Foreskin melanocyte (primary cell): ENCODE measurements at places on chromosomes 12 and 14.

- DNase-seq, result no peak
Observed at GRCh38 chr14:96568621-96569020, 66.4 kb downstream of the PAPOLA start.

- DNase-seq, result no peak
Observed at GRCh38 chr12:121713257-121713777, 765 bp downstream of the TMEM120B start.

GRCh38 chr14:58808828-58809227 is 171.1 kb downstream of the DACT1 start:
- DNase-seq, result peak; percentile 64

DNA sequence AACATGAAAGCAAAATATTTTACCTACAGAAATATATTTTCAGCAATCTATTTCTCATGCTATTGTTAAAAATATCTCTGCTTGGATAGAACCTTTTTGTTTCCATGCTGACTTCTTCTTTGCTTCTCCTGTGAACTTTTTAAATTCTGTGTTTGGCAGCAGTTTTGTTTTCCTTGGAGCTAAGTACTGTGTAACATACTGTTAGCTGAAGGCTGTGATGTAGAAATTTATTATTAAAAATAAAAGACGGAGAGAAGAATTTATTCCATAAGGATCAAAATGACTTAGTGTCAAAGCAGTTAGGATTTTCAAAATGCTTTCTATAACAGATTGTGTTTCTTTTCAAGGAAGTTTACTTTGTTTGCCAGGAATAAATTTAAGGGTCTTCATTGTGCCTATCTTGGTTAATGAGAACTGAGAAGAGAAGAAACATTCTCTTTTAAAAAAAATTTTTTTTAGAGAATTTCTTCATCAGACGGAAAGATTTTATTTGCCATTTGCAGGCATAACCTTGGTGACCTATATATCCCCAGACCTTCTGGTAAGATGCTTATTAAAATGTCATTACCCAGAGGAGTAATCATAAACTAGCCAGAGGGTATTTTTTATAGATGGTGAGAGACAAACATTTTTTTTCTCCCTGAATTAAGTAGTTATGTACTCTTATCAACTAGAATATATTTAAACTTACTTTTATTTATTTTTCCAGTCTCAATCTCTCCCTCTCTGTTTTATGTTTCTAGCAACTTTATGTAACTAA is 147.1 kb upstream of the SLCO1C1 start:
- DNase-seq, result no peak

GRCh38 chr12:23947395-23947794 is 2.1 kb downstream of the SOX5 start:
- DNase-seq, result no peak

DNA sequence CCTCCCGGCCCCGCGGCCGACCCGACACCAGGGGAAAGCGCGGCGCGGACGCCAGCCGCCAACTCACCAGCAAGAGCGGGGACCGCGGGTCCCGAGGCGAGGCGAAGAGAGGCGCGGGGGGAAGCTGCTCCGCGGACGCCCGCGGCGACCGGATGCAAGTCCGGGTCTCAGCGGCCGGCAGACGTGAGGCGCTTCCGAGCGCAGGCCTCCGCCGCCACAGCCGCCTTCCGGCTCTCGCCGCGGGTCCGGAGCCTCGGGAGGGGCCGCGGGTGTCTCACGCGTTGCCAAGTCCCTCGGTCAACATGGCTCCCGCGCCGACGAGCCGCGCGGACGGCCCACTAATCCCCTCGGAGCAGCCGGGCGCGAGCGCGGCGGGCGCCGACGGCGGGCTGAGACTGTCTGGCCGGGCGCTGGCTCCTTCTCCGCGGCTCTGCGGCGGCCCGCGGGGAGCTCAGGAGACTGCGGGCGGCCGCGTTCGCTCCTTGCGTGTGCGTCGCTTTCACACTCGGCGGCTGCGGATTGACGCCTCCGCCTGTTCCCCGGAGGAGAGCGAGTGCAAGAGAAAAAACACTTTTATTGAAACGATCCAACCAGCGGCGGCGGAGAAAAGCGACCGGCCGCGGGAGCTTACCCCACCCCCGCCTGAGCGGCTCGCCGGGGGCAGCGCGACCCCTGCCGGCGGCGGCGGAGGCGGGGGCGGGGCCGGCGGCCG is at the start of gene CDK17:
TSS of gene CDK17 (minus strand) at position 521 of the 712 bp plus-strand sequence. CDS start 65,603 bp downstream, outside the sequence.
- DNase-seq, result peak; percentile 62

- no peak for DNase-seq
Observed at GRCh38 chr12:46920499-46920898, 94.7 kb upstream of the SLC38A4 start.

DNA sequence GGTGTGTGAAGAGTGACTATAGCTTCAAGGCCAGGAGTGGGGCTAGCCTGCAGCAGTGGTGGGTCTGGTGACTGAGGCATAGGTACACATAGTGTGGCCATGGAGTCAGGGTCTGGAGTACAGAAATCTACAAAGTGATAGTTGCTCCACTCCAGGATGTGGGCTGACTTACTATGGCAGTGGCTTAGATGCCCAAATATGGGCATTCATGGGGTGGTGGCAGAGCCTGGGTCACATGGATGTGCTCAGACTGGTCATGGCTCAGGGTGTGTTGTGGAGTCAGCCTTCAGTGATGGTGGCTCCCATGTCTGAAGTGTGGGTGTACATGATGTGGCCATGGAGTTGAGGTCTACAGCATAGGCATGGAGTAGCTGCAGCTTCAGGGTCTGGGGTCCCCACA is 27.3 kb downstream of the CLEC6A start:
- no peak for DNase-seq

GRCh38 chr14:98847521-98848468 is 424.2 kb downstream of the BCL11B start:
- DNase-seq, result no peak

- peak; percentile 54 for DNase-seq
Observed at GRCh38 chr14:68784978-68785533, 7.8 kb downstream of the ZFP36L1 start.

DNA sequence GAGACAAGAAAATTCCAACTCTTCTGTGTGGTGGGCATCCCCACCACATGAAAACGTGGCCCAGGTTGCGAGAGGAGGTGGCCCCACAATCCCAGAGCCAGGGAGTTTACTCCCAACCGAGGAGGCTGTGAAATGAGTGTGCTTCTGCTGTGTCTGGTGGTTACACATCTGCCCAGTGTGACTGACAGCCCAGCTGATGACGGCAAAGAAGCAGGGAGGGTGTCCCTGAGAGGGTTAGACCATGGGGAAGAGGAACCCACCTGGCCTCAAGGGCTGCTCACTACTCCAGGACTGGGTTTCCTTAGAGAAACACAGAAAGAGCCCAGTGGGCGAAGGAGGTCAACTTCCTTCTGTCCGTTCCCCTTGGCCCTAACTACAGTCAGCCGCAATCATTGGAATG is 24.6 kb downstream of the ZFP36L1 start:
- DNase-seq, result no peak

GRCh38 chr12:4178424-4179170 is 95.0 kb upstream of the CCND2 start:
- no peak for DNase-seq

DNA sequence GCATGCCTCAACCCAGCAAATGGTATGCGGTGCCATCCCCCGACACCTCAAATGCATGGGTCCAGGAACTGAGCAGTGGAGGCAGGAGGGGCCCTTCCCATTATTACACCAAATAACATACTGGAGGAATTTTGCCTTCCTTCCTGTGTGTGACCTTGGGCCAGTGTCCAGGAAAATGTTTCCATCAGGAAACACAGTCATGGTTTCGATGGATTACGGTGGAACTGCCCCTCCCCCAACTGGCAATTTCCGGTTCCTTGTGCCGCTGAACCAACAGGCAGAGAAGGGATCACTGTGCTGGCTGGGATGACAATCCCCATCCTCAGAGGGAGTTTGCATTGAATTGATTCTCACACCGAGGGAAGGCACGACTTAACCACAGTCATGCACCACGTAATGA is 9.1 kb upstream of the CDC42BPB start:
- DNase-seq, result peak; percentile 47

DNA sequence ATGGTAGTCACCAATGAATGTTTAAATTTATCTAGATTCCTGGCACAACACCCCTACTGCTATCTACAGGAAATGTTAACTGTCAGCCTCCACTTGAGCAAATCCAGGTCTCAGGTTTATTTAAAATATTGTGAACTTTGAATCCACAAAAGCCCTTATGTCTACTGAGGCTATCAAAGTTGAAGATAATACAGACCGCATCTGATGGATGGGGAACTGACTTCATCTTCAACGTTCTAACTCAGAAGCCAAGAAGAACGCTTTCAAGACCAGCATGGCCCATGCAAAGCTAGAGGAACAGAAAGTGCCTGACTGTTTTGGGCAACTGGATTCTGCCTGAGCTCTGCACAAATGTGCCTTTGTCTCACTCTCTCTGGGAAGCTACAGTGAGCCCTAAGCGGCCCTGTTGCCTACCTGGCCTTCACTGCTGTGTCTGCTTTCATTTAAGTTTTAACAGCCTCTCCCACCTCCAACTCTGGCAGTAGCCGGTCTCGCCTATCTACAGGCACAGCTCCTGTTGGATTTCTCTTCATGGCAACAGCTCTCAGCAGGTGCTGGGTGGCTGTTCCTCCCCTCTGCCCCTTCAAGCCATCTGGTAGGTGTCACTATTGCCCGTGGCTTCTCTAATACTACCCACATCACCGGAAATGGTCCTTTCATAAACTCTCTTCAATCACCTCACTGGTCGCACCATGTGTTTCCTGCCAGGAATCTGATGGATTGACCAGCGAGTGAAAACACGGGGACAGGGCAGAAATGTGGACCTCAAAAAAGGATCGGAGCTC is 112.1 kb upstream of the OVCH1 start:
- no peak for DNase-seq

DNA sequence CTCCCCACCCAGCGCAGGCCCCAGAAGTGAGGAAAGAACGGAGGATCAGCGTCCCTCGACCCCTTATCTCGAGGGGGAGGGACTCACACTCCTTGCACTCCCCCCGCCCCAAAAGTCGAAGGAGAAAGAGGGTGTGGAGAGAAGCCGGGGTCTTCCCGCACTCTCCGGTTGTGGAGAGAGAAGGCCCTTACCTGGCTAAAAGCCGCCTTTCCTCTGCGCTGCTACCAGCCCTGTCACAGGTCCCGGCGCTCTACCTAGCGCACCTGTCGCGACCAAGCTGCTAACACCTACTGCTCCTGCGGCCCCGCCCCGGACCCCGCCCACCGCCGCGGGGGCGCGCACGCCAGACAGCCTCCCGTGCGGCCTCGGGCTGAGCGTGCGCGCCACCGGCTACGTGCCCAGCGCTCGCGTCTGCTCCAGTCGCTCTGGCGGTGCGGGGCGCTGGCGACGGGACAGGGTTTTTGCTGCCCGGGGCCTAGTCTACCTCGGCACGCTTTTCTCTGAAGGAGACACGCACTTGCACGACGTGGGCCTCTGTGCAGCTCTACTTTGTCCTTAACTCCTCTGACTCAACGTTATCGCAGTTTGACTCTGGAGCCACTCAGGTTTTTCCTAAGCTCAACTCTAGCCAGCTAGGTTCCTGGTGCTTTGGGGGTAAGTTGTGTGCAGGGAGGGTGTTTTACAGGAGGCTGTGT is at the start of gene LIMA1:
TSS of gene LIMA1 (minus strand) at position 292 of the 695 bp plus-strand sequence. CDS start 34,769 bp downstream, outside the sequence.
- DNase-seq, result peak; percentile 73

GRCh38 chr14:104461676-104462449 is 117.7 kb upstream of the C14orf180 start:
- DNase-seq, result no peak

DNA sequence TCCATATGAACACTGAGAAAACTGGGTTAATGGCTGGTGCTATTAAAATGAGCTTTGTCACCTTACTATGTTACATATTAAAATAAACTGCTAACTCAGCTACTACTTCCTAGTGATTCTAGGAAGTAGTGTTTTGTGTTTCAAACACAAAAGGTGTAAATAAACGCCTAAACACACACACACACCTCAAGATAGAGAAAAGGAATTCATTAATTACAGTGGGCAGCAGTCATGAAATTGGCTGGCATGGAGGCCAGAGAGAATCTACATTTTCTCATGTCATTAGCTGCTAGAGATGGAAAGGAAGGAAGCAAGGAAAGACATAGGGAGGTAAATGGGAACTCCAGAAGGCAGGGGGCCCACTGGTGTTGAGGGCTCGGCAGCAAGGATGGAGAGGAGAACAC is 787 bp upstream of the PRMT5 start:
- no peak for DNase-seq

DNA sequence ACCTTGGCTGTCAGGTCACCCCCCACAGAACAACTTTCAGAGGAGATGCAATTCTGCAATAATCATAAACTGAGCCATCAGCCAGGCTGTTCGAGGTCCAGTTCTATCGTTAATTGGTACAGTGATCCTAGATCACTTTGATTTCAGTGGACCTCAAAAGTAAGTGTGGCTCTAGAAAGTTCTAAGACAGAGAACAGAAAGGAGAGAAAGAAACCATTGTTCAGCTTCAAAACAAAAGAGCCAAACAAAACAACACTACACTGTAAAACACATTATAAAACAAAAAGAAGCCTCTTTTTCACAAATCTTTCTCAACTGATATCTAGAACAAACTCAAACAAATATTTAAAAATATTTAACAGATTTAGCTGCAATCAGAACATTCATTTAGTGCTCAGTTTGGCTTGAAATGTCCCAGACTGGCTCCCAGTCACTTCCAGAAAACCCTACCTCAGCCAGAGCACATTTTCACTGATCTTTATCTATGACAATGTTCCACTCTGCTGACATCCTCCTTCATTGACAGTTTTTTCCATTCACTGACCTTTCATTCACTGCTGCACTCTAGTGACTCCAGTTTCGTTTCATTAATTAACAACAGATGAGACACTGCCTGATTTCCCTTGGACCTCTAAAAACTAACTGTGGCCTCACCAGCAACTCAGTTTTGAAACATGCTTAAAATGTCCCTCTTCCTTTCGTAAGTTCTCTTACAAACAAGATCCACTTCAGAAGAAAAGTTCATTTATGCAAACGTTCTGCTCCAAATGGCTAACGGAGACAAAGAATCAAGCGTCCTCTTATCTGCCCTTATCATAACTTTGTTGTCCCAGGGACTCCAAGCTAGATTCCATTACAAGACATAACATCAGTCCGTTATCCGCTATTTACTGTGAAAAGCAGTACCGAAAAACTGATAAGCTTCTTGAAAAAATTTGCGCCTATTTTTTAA is 56.8 kb downstream of the DUSP16 start:
- peak; percentile 52 for DNase-seq

GRCh38 chr14:25933731-25934130 is 664.1 kb downstream of the NOVA1 start:
- no peak for DNase-seq

DNA sequence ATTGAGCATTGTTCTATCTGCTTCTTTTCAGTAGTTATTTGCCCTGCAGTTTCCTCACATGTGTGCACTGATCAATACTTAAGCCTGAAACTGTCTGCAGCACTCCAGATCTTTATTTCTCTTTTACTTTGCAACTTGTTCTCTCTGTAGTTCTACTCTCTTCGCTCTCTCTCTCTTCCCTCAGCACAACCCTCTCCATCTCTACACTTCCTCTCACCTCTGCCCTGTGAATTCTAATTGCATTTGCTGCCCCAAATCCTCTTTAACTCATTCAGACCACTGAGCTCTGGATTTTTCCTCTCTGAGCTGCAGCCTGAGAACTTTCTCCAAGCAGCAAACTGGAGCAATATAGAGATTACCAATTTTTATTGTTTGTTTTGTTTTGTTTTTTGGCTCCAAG is 1035.5 kb downstream of the FSCB start:
- no peak for DNase-seq
